Hepatic stellate cell (primary cell): ENCODE measurements at places on chromosomes 13 and 19.

- peak; percentile 97 for DNase-seq
These were observed 14.7 kb downstream of the CILP2 start for GRCh38 chr19:19552798-19553197.

GRCh38 chr19:18496980-18497256 lies 25.0 kb downstream of the ELL start:
- no peak for DNase-seq

GRCh38 chr19:1767464-1767933 lies 14.2 kb downstream of the ONECUT3 start:
- DNase-seq = peak; percentile 86

- DNase-seq = no peak
These were observed 826 bp downstream of the RASIP1 start for GRCh38 chr19:48739404-48740163.

DNA sequence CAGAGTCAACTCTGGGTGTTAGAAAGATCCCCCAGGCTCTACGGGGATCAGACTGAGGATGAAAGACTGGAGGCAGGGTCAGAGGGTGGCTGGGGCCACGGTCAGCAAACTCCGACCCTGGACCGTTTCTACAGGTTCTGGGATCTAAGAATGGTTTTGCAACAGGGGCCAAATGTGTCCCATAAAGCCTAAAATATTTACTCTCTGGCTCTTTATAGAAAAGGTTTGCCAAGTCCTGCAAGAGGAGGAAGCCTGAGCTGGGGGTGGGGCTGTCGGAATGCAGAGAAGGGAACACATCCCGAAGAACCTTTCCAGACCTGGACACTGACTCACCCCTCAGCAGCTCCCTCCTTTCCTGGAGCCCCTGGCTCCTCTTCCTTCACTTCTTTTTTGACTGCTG lies 20.7 kb downstream of the LIG1 start:
- DNase-seq = no peak

DNA sequence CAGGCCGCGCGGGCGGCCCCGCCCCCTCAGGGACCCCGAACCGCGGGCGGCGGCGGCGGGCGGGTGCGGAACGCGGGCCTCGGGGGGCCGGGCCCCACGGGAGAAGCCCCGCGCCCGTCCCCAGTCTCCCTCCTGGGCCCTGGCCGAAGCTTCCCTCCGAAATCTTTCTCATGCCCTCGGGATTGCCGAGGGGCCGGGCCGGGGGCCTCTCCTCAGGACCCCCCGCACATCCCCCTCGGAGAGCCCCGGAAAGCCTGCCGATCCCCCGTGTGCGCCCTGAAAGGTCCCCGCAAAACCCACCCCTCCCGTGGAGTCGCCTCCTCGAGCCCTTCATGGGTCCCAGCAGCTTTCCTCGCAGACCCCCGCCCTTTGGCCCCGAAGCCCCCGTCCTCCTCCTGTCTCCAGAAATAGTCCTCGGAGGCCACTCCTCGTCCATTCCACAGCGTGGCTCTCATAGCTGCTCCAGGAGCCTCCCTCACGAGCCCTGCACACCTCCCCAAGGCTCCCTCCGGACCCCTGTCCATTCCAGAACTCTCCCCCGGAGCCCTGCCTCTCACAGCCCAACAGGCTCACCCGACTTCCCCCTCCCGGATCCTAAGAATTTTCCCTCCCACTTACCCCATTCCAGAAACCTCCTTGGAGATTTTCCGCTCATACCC lies 555 bp downstream of the SAMD4B start:
- DNase-seq = peak; percentile 43

DNA sequence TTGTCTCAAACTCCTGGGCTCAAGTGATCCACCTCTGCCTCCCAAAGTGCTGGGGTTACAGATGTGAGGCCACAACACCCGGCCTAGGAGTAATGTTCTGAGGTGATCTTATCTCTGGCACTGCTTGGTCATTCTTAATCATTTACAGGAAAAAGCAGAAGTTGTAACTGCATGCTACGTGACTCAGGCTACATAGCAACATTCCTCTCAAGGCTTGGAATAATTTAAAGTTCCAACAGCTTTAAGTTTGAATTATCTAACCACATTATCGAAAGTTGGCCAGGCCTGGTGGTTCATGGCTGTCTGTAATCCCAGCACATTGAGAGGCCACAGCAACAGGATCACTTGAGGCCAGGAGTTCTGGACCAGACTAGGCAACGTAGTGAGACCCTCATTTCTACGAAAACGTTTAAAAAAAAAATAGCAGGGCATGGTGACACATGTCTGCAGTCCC lies 3.9 kb upstream of the B9D2 start:
- peak; percentile 64 for DNase-seq

GRCh38 chr13:78596736-78597601 lies 6.4 kb downstream of the POU4F1 start:
- DNase-seq = no peak

DNA sequence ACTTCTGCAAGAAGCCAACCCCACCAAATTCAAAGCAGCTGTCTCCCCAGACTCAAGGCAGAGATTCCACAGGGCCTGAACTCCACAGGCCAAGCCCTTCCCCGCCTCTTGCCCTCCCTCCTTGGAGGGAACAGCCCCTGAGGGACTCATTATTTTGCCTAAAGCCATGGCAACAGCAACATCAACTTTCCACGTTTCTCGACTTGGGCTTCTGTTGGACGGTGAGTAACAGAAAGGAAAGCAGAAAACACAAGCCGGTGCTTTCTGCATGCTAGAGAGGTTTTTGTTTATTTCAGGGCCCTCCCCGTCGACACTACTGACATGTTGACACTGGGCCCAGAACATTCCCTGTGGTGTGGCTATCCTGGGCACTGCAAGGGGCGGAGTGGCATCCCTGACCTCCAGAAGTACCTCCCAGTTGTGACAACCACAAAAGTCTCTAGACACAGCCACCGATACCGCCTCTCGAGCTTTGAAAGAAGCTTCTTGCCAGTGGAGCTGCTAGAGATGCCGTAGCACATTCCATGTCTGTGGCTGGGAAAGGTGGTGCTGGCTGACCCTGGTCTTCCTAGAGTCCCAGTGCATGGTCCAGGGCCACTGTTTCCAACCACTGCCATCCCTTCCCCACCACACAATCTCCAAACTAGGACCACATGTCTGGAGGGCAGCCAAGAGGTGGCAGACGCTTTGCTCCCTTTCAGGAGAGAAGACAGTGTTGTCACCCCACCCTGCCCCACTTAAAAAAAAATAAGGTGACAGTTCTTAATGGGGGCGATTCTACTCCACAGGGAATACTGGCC lies 12.8 kb downstream of the CAPS start:
- peak; percentile 65 for DNase-seq

DNA sequence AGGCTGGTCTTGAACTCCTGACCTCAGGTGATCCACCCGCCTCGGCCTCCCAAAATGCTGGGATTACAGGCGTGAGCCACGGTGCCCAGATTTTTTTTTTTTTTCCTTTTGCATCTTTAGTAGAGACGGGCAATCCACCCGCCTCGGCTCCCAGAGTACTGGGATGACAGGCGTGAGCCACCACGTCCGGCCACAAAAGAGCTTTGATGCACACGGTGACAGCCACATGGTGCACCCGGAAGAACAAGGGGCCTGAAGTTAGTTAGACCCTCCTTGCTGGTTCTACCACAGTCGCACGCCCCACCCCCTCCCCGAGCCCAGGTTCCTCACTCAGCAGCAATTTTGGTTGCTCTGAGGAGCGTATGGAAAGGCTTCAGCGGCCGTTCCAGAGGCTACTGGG lies 54.2 kb upstream of the USE1 start:
- no peak for DNase-seq

DNA sequence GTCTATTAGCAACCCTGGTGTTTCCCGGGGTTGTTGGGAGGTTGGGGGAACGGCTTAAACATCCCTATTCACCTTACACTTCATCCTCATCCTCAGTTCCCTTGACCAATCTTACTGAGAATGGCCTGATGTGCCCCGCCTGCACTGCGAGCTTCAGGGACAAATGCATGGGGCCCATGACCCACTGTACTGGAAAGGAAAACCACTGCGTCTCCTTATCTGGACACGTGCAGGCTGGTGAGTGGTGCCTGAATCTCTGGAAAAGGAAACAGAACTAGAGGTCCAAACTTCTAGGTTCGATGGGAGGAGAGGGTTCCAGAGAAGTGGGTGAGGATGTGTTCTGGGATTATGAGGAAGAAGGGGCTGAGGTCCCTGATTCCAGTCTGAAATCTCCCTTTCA lies 5.9 kb downstream of the PINLYP start:
- DNase-seq = no peak

GRCh38 chr19:32708457-32708856 lies 11.1 kb upstream of the TDRD12 start:
- DNase-seq = no peak

DNA sequence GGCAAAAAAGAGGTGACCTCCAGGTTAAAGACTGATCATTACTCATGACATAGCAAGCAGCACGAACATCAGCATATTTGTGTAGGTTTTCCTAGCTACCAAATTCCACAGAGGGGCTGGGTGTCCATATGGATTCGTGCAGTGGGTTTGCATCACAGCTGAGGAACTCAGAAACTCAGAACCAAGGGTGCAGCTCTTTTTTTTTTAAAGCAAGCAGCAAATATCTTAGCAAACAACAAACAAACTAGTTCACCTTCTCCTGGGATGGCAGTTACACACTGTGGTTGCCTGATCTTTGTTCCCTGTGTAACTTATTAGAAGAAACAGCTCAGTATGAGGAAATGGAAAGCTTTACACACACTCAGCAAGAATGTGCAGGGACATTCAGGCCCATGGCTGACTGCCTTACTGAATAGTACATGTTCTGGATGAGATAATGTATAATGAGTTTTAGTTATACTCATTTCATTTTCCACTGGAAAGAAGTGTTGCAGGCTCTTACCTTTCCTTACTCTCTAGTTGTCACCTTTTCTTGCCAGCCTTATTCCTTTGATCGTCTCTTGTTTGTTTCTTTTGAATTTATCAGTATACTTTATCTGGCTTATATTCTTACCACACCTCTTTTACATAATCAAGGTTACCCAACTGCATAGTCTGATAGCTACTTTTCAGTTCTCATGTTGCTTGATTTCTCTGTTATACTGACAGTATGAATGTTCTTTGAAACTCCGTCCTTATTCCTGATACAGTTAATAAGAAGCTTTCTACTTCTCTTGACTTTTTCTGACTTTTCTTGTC lies 4.3 kb downstream of the NDFIP2 start:
- DNase-seq = peak; percentile 50
